Osteocyte (in vitro differentiated cells): ENCODE measurements at places on chromosomes 7 and 10. TPM values are rescaled to one million over a fixed set of nuclear protein-coding genes. Genes with fewer than 3 reads are reported as not detected.

GRCh38 chr7:83451501-83452045, 197.4 kb downstream of the SEMA3E start:
- no peaks in the 10 kb centered on the region for H3K4me1 ChIP-seq
- H3K27me3 ChIP-seq, result no peaks in the 10 kb centered on the region
- no peaks in the 10 kb centered on the region for H3K36me3 ChIP-seq
- no peak overlapping the region for H3K4me3 ChIP-seq
- H3K27ac ChIP-seq, result no peak overlapping the region

GRCh38 chr10:14879124-14879927, 660 bp downstream of the SUV39H2 start:
- H3K27me3 ChIP-seq, result no peaks in the 10 kb centered on the region
- no peaks in the 10 kb centered on the region for H3K36me3 ChIP-seq
- peak overlapping the region; percentile 89 for H3K4me3 ChIP-seq
- peaks cover 25% of the 10 kb centered on the region for H3K4me1 ChIP-seq
- DNase-seq, result peak; percentile 87
- peak overlapping the region; percentile 64 for H3K27ac ChIP-seq

The EPHA1 gene
- not detected in 2 replicates for total RNA-seq

GRCh38 chr10:122911889-122912484, 1.6 kb downstream of the FAM24A start:
- peak; percentile 85 for DNase-seq
- H3K27ac ChIP-seq, result no peak overlapping the region

GRCh38 chr10:34613491-34613890, 201.6 kb downstream of the PARD3 start:
- H3K36me3 ChIP-seq, result no peaks in the 10 kb centered on the region
- no peak for DNase-seq
- H3K4me3 ChIP-seq, result no peak overlapping the region
- no peaks in the 10 kb centered on the region for H3K27me3 ChIP-seq
- H3K4me1 ChIP-seq, result peaks cover 10% of the 10 kb centered on the region

The TMEM26 gene
- total RNA-seq, result 3.6 and 3.9 TPM in 2 replicates

The RSPH10B2 gene
- total RNA-seq, result 0.38 and 0.81 TPM in 2 replicates

The RBP4 gene
- 0.56 and 0.63 TPM in 2 replicates for total RNA-seq

The FFAR4 gene
- not detected in 2 replicates for total RNA-seq

DNA sequence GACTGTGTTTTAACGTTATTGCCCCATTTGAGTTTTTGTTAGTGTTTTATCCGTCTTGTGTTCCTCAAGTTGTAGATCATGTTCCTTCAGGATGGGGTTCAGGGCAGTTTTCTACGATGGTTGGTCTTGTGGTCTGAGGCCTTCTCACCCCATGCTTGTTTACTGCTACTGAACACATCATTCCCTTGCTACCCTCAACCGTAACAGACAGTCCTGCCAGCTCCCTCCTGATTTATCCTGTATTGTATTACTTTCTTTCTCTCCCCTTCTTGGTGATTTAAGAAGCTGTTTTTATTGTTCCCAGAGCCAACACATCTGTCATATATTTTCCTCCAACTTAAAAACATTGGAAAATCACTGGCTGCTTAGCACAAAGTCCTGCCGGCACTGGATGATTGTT, 719.8 kb downstream of the INHBA start:
- no peaks in the 10 kb centered on the region for H3K36me3 ChIP-seq
- H3K4me3 ChIP-seq, result no peak overlapping the region
- no peak for DNase-seq
- peak overlapping the region; percentile 0 for H3K27ac ChIP-seq
- H3K4me1 ChIP-seq, result peaks cover 23% of the 10 kb centered on the region
- H3K27me3 ChIP-seq, result no peaks in the 10 kb centered on the region

The MBL2 gene
- not detected in 2 replicates for total RNA-seq

The ZNF398 gene
- total RNA-seq, result 17.7 and 19.4 TPM in 2 replicates

GRCh38 chr7:110881721-110882120, 209.2 kb upstream of the LRRN3 start:
- H3K27ac ChIP-seq, result no peak overlapping the region
- no peak for DNase-seq
- H3K4me3 ChIP-seq, result no peak overlapping the region
- no peaks in the 10 kb centered on the region for H3K36me3 ChIP-seq
- peaks cover 10% of the 10 kb centered on the region for H3K4me1 ChIP-seq
- H3K27me3 ChIP-seq, result no peaks in the 10 kb centered on the region

- no peak overlapping the region for H3K27ac ChIP-seq
Measured at GRCh38 chr7:132116369-132116768, 459.9 kb downstream of the PLXNA4 start.

DNA sequence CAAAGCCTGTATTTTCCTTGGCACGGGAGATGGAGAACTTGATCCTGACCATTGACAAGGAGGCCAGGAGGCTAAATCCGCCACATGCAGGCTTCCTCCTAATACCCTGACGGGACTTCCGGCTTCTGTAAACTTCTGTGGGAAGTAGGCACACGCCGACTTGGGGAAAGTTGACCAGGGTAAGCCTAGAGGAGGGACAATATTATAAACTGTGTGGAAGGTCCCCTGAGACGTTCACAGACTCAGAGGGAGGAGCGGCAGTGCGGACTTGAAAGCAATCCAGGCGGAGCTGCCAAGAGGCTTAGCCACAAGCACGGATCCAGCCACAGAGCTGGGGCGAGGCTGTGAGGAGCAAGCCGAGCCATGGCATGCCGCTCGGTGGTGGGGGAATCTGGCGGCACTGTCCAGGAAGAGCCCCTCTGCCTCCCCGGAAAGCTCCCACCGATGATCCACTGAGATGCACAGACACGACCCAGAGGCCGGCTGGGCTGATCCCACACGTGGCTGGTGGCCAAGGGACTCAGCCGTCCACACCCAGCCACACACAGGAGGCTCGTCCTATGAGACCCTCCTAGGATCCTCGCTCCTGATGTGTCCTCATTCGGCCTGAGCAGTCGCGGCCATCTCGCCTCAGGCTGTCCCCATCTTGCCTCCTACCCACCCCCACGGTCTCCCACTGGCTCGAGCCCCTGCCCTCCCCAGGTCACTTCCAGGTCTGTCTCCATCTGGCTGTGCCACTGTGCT, 40.0 kb upstream of the INSIG1 start:
- H3K4me1 ChIP-seq, result peaks cover 41% of the 10 kb centered on the region
- no peaks in the 10 kb centered on the region for H3K36me3 ChIP-seq
- H3K4me3 ChIP-seq, result peak overlapping the region; percentile 53
- H3K27ac ChIP-seq, result peak overlapping the region; percentile 93
- peaks cover 11% of the 10 kb centered on the region for H3K27me3 ChIP-seq
- DNase-seq, result peak; percentile 88

- no peaks in the 10 kb centered on the region for H3K36me3 ChIP-seq
- no peak for DNase-seq
- H3K27ac ChIP-seq, result no peak overlapping the region
Measured at GRCh38 chr7:36904101-36904500, 179.8 kb upstream of the AOAH start.

- no peaks in the 10 kb centered on the region for H3K36me3 ChIP-seq
- DNase-seq, result no peak
- no peaks in the 10 kb centered on the region for H3K4me1 ChIP-seq
- no peak overlapping the region for H3K27ac ChIP-seq
- no peak overlapping the region for H3K4me3 ChIP-seq
Measured at GRCh38 chr10:89164080-89164479, 43.0 kb downstream of the CH25H start.

- peak; percentile 53 for DNase-seq
- H3K4me3 ChIP-seq, result peak overlapping the region; percentile 44
- H3K36me3 ChIP-seq, result peaks cover 3% of the 10 kb centered on the region
- H3K27ac ChIP-seq, result no peak overlapping the region
Measured at GRCh38 chr7:149713061-149713730, 60.2 kb downstream of the ZNF467 start.

GRCh38 chr7:152086513-152086912, 61.0 kb downstream of the GALNT11 start:
- H3K27ac ChIP-seq, result no peak overlapping the region
- H3K4me3 ChIP-seq, result no peak overlapping the region
- peaks cover 7% of the 10 kb centered on the region for H3K4me1 ChIP-seq
- no peaks in the 10 kb centered on the region for H3K27me3 ChIP-seq
- DNase-seq, result no peak

GRCh38 chr10:5582736-5583135, 58.0 kb downstream of the CALML3 start:
- H3K4me3 ChIP-seq, result no peak overlapping the region
- peaks cover 24% of the 10 kb centered on the region for H3K4me1 ChIP-seq
- no peak for DNase-seq
- no peaks in the 10 kb centered on the region for H3K36me3 ChIP-seq
- no peak overlapping the region for H3K27ac ChIP-seq

The FAM25G gene
- not detected in 2 replicates for total RNA-seq

GRCh38 chr10:109721453-109722064, 201.8 kb downstream of the XPNPEP1 start:
- no peak overlapping the region for H3K27ac ChIP-seq
- H3K36me3 ChIP-seq, result no peaks in the 10 kb centered on the region
- H3K4me1 ChIP-seq, result no peaks in the 10 kb centered on the region
- no peaks in the 10 kb centered on the region for H3K27me3 ChIP-seq
- DNase-seq, result no peak
- no peak overlapping the region for H3K4me3 ChIP-seq

The FAM131B gene
- total RNA-seq, result 17.0 and 18.4 TPM in 2 replicates

DNA sequence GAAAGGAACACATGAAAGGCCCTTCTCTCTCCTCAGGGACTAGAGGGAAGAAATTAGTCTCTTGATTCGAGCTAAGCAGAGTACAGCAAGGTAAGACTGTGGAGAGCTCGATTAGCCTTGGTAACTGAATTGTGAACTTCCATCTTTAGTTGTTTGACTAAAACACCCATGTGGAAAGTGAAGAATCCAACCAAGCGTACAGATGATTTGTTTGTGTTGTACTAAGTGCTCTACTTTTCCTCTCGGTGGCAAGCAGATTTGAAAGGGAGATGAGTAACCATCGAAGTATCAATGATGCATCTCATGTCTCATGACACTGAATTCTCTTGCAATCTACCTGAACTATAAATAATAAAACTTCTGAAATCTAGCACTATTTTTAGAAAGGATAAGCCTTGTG, 80.7 kb downstream of the FZD1 start:
- no peaks in the 10 kb centered on the region for H3K36me3 ChIP-seq
- peaks cover 32% of the 10 kb centered on the region for H3K4me1 ChIP-seq
- H3K4me3 ChIP-seq, result no peak overlapping the region

DNA sequence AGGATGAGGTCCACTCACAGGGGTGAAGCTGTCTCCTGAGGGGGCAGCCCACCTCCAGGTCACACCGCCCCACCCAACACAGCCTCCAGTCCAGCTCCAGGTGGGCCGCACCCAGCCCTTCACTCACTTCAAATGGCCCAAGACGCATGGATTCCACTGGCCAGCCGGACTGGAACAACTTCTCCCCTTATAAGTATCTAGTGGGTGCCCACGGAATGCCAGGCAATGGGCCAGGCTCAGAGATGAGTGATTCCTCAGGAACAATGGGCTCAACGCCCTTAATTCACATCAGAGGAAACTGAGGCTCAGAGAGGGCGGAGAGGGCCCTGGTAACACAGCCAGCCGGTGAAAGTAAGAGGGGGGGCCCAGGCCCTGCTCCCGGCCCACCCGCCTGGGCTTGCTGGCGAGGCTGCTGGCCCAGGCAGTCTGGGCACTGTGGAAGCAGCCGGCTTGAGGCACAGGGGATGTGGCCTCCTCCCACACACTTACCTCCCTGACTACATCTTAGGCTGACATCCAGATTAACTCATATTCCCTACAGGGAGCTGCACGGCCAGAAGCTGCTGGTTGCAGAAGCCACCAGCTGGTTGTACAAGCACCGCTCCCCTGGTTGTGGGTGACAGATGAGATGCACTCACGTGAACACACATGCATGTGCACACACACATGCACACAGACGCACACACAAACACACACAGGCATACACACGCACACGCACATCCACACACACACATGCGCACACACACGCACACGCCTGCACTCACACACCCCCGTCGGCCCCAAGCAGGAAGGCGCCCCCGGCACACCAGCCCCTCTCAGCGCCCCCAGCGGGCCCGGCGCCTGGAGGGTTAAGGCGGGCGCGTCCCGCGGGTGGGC, 1.0 kb upstream of the FAM20C start:
- peaks cover 36% of the 10 kb centered on the region for H3K4me1 ChIP-seq
- peak overlapping the region; percentile 69 for H3K4me3 ChIP-seq
- DNase-seq, result no peak
- no peaks in the 10 kb centered on the region for H3K27me3 ChIP-seq
- peaks cover 18% of the 10 kb centered on the region for H3K36me3 ChIP-seq
- H3K27ac ChIP-seq, result peak overlapping the region; percentile 91

The DOCK4 gene
- 44.1 and 44.9 TPM in 2 replicates for total RNA-seq

The RBM20 gene
- total RNA-seq, result 1.6 and 2.3 TPM in 2 replicates

The FAM13C gene
- total RNA-seq, result 2.3 and 3.2 TPM in 2 replicates

GRCh38 chr10:68224810-68225209, 7.1 kb downstream of the ATOH7 start:
- no peak overlapping the region for H3K27ac ChIP-seq
- H3K27me3 ChIP-seq, result peaks cover 11% of the 10 kb centered on the region
- H3K36me3 ChIP-seq, result no peaks in the 10 kb centered on the region
- no peak overlapping the region for H3K4me3 ChIP-seq
- no peaks in the 10 kb centered on the region for H3K4me1 ChIP-seq

The CLCN1 gene
- total RNA-seq, result not detected in 2 replicates

The CDNF gene
- total RNA-seq, result 1.0 and 2.9 TPM in 2 replicates

GRCh38 chr7:135600226-135600625, 42.5 kb downstream of the NUP205 start:
- H3K27me3 ChIP-seq, result no peaks in the 10 kb centered on the region
- no peak overlapping the region for H3K27ac ChIP-seq
- H3K4me3 ChIP-seq, result no peak overlapping the region
- peaks cover 14% of the 10 kb centered on the region for H3K36me3 ChIP-seq
- DNase-seq, result no peak

- peaks cover 9% of the 10 kb centered on the region for H3K4me1 ChIP-seq
- no peaks in the 10 kb centered on the region for H3K36me3 ChIP-seq
- no peak for DNase-seq
- H3K27ac ChIP-seq, result no peak overlapping the region
- no peak overlapping the region for H3K4me3 ChIP-seq
Measured at GRCh38 chr7:40780460-40780859, 645.7 kb downstream of the SUGCT start.

DNA sequence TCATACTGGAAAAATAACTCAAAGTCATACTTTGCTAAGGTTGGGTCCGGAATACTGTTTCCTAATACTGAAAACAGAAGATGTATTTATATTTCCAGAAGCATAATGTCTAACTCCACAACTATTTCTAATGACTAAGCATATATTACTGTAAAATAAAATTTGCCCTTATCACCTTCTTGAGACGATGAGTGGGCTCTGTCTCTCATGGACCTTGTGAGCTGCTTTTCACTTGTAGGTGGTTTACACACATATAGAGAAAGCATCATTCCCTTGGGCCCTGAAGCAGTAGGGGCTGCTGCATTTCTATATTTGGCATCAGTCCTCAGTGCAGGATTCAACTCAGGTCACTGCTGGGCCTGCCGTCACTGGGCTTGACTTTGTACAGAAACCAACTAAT, 10.7 kb upstream of the FAM13C start:
- no peak for DNase-seq
- no peak overlapping the region for H3K27ac ChIP-seq
- H3K4me1 ChIP-seq, result peaks cover 10% of the 10 kb centered on the region
- H3K27me3 ChIP-seq, result no peaks in the 10 kb centered on the region

- H3K27ac ChIP-seq, result no peak overlapping the region
- peaks cover 23% of the 10 kb centered on the region for H3K27me3 ChIP-seq
- no peaks in the 10 kb centered on the region for H3K4me1 ChIP-seq
- DNase-seq, result no peak
- H3K36me3 ChIP-seq, result no peaks in the 10 kb centered on the region
- no peak overlapping the region for H3K4me3 ChIP-seq
Measured at GRCh38 chr7:88355011-88355410, 48.3 kb upstream of the STEAP4 start.

The TMEM176A gene
- total RNA-seq, result not detected in 2 replicates
